ENCODE measurements at places on chromosomes 3 and 15.

DNA sequence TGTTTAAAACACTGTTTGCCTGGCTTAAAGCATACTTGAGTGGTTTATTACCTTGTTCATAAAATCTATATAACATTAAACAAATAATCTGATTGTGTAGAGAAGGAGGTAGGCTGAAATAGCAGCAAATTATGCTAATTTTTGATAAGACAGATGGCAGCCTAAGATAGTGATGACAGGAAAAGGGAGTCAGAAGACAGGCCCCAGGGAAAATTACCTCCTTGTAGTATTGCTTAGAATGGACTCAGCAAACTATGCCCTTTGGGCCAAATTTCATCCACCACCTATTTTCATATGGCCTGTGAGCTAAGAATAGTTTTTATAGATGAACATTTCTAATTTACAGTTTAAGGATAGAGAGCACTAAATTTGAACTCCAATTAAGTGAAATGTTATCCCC, 37.8 kb downstream of the CHD2 start:
- no peak for DNase-seq

DNA sequence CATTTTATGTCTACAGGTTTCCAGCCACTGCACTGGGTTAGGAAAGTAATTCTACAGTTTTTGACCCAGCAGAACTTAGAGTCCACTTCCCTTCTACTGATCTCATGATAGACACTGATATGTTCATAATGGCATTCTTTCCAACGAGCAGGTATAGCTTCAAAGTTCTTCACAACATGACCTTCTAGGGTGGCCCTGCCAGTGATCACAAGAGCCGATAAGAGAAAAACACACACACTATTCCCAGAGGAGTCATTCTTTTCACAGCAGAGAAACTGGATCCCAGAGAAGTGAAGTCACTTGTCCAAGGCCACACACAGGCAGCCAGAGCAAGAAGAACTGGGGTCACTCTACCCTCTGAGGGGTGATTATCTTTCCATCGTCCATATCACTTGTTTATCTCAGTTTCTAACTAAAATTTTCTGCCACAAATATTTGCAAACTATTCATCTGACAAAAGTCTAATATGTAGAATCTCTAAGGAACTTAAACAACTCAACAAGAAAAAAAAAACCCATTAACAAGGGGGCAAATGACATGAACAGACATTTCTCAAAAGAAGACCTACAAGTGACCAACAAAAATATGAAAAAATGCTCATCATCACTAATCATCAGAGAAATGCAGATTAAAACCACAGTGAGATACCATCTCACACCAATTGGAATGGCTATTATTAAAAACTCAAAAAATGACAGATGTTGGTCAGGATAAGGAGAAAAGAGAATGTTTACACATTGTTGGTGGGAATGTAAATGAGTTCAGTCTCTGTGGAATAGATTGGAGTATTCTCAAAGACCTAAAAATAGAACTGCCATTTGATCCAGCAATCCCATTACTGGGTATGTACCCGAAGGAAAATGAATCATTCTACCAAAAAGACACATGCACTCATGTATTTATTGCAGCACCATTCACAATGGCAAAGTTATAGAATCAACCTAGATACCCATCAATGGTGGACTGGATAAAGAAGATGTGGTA, 31.5 kb downstream of the SPTSSB start:
- no peak for DNase-seq

DNA sequence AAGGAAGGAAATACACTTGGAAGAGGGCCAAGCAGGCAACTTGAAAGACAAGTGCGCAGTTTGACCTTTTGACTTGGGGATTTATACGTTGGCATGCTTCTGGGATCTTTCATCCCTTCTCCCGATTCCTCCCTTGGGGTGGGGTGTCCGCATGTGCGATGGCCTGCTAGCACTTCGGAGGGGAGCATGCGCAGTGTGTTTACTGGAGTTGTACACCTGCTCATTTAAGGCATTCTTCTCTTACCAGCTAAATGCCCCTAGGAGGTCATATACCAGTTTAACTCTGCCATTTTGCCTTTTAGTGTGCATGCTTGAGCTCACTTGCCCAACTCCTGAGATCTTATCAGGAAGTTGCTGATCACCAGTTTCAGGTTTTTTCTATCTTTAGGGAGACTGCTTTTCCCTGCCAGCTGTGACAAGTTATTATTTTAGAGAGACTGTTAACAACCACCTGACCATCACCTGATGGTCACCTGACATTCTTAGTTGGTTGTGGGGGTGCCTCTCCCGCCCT, 63.5 kb downstream of the BFSP2 start:
- no peak for DNase-seq

- DNase-seq = no peak
Measured at GRCh38 chr3:144585408-144585807, 613.8 kb downstream of the DIPK2A start.

GRCh38 chr15:59157840-59158700, 48.6 kb upstream of the LDHAL6B start:
- DNase-seq = no peak

DNA sequence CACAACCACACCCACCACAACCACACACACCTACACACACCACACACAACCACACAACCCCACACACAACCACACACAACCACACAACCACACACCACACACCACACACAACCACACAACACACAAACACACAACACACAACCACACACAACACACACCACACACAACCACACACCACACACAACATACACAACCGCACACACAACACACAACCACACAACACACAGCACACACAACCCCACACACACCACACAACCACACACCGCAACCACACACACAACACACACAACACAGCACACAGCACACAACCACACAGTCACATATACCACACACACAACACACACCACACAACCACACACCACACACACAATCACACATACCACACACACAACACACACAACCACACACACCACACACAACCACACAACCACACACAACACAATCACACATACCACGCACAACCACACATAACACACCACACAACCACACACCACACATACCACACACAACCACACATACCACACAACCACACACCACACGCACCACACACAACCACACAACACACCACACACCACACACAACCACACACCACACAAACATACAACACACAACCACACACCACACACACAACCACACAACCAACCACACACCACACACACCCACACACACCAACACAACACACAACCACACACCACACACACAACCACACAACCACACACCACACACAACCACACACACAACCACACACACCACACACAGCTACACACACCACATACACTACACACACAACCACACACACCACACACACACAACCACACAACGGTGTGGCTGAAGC, 23.7 kb downstream of the CPN2 start:
- no peak for DNase-seq

DNA sequence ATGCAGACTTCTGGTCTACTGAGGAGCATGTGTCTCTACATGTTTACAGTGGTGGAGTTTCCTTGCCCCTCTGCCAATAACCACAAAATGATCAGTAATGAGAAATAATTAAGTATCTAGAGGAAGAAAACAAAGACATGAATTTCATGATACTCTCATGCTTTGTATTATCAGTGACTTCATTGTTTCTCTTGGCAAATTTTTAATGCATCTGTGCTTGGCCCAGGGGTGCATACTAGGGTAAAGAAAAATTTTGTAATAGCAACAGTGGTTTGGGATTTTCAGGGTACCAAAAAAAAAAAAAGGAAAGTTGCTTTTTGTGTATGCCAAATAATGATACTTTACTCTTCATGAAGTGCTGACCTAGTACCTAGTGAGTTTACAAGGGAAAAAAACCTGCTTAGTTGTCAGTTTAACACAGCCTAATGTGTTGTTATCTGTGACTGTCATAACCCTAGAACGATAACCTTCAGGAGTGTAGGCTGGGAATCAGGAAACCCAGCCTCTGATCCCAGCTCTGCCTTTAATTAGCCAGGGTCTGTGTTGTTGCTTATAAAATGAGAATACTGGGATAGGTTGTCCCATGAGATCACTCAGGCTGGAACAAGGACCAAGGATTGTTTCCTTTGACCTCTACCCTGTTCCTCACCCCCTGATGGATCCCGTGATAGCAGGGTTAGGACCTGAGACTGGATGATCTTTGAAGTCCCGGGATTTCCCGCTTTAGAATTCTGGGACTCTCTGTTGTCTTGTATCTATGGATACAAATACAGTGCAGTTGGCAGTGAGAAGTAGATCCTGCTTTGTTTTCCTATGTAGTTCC, 117.5 kb downstream of the CMSS1 start:
- no peak for DNase-seq

GRCh38 chr3:157188391-157188790, 28.4 kb upstream of the CCNL1 start:
- DNase-seq = no peak

DNA sequence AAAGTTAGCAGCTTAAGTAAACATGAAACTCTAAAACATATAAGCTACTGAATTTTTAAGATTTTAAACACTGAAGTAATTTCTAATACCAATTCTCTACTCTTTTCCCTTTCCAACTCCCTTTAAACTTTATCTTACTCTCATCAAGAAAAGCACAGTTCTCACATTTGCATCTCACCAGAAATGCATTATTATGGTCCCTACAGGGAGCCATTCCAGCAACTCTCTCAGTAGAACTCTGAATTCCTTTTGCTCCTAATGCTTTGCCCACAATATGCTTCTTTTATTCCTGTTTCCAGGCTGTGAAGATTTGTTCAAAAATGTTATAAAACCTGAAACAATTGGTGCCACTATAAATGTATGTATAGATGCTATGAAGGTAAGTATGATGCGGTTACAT, 83.4 kb downstream of the TFDP2 start:
- no peak for DNase-seq

GRCh38 chr3:3172627-3173026, 6.9 kb downstream of the CRBN start:
- DNase-seq = no peak

DNA sequence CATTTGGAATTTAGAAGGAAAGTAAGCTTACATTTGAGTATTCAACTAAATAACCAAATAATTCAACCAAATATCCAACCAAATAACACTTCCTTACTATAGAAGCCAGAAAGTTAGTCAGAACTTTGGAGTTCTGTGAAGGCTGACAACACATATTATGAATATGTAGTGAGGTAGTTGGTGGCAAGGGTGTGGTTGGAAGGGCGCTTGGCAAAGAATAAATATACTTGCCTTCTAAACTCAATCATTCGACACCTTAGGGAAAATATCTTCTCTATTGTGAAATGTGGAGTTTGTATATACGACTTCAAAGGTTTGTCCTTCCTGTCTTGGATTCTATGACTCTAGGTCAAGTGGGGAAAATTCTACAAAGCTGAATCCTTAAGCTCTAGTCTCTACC, 111.7 kb upstream of the OSTN start:
- DNase-seq = no peak
